ENCODE measurements at places on chromosomes 16 and 17. TPM values are rescaled to one million over a fixed set of nuclear protein-coding genes. Genes with fewer than 3 reads are reported as not detected.

WNT9B gene
- total RNA-seq = not detected

ALOX12 gene
- not detected for total RNA-seq

ALOX12B gene
- not detected for total RNA-seq

RND2 gene
- 0.91 TPM for total RNA-seq

KRTAP9-8 gene
- not detected for total RNA-seq

TLCD2 gene
- total RNA-seq = 4.2 TPM

GCGR gene
- total RNA-seq = not detected

C16orf46 gene
- total RNA-seq = 1.5 TPM

CLEC3A gene
- total RNA-seq = not detected

TM4SF5 gene
- total RNA-seq = not detected

WDR90 gene
- 38.9 TPM for total RNA-seq

PYY gene
- not detected for total RNA-seq

MARVELD3 gene
- not detected for total RNA-seq

DPEP3 gene
- not detected for total RNA-seq

GRCh38 chr17:46759141-46759540 is 59.4 kb downstream of the WNT3 start:
- H3K27me3 ChIP-seq = no peaks in the 10 kb centered on the region
- no peak overlapping the region for H3K27ac ChIP-seq
- H3K36me3 ChIP-seq = peaks cover 27% of the 10 kb centered on the region
- H3K4me1 ChIP-seq = peaks cover 12% of the 10 kb centered on the region
- H3K4me3 ChIP-seq = no peak overlapping the region

GRCh38 chr17:3667366-3668278 is 756 bp downstream of the TAX1BP3 start:
- peak overlapping the region; percentile 89 for H3K4me3 ChIP-seq
- peaks cover 13% of the 10 kb centered on the region for H3K36me3 ChIP-seq
- peaks cover 33% of the 10 kb centered on the region for H3K4me1 ChIP-seq
- H3K27ac ChIP-seq = peak overlapping the region; percentile 94
- DNase-seq = peak; percentile 96
- H3K27me3 ChIP-seq = no peaks in the 10 kb centered on the region

DNA sequence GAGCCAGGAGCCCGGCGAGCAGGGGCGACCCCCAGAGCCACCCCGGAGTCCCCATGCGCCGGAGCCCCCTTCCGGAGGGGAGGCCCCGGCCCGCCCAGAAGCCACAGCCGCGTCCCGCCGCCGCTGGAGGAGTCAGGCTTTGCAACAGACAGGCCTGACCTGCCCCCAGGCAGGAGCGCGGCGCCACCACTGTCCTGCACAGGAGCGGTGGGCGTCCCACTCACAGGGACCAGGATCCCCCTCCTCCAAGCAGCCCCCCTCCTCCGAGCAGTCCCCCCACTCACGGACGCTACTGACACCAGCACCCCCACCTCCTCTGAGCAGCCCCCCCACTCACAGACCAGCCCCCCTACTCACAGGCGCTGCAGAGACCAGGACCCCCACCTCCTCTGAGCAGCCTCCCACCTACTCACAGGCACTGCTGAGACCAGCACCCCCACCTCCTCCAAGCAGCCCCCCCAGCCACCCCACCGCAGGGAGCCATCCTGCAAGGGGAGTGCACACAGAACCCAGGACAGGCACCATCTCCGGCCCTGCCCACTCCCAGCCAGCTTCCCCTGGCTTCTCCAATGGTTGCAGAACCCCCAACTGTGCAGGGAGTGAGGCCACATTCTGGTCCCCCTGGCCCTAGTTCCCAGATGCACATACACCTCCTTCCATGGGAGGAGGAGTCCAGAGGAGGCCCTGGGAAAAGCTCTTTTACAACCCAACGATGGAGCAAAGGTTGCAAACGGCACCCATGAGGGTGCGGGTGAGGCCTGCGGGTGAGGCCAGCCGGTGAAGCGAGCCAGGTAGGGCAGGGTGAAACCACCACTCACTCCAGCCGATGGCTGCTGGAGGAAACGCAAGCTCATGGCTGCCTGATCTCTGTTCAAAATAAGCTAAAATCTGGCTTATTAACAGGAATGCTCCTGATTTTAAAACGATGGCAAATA is 69.9 kb downstream of the ABR start:
- H3K4me3 ChIP-seq = peak overlapping the region; percentile 66
- DNase-seq = no peak
- no peaks in the 10 kb centered on the region for H3K36me3 ChIP-seq
- H3K4me1 ChIP-seq = peaks cover 54% of the 10 kb centered on the region
- H3K27ac ChIP-seq = peak overlapping the region; percentile 99

GRCh38 chr17:77942112-77942988 is 16.2 kb upstream of the TNRC6C start:
- peaks cover 22% of the 10 kb centered on the region for H3K27me3 ChIP-seq
- no peak overlapping the region for H3K27ac ChIP-seq
- H3K4me3 ChIP-seq = no peak overlapping the region
- no peak for DNase-seq

DNA sequence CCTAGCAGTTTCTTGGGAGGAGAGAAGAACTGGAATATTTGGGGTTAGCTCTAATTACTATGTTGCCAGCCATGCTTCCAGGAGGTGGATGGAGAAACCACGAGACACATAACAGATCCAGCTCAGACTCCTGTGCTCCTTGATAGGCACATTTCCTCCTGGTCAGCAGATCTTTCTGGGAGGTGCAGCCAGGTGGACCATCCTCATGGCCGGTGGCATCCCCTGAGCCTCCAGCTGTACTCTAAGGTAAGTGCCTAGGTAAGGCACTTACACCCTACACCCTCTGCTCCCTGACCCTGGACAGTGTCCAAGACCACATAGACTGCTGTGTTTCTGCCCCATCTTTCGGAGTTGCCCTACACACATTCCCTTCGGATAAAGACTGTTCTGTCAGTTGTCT is 27.1 kb upstream of the N4BP1 start:
- H3K27ac ChIP-seq = no peak overlapping the region
- no peaks in the 10 kb centered on the region for H3K4me1 ChIP-seq
- H3K36me3 ChIP-seq = no peaks in the 10 kb centered on the region
- H3K4me3 ChIP-seq = no peak overlapping the region
- peak; percentile 65 for DNase-seq
- peaks cover 24% of the 10 kb centered on the region for H3K27me3 ChIP-seq

- no peak for DNase-seq
- no peaks in the 10 kb centered on the region for H3K36me3 ChIP-seq
- peaks cover 24% of the 10 kb centered on the region for H3K4me1 ChIP-seq
- H3K4me3 ChIP-seq = no peak overlapping the region
- no peak overlapping the region for H3K27ac ChIP-seq
- no peaks in the 10 kb centered on the region for H3K27me3 ChIP-seq
Observed at GRCh38 chr17:73616120-73616872, 27.9 kb downstream of the SDK2 start.

- DNase-seq = no peak
- H3K4me1 ChIP-seq = peaks cover 11% of the 10 kb centered on the region
- H3K36me3 ChIP-seq = peaks cover 4% of the 10 kb centered on the region
Observed at GRCh38 chr16:88698646-88699045, 7.6 kb downstream of the RNF166 start.

- H3K36me3 ChIP-seq = no peaks in the 10 kb centered on the region
- no peak for DNase-seq
- H3K4me1 ChIP-seq = no peaks in the 10 kb centered on the region
Observed at GRCh38 chr16:19486750-19487325, 35.1 kb downstream of the GDE1 start.

DNA sequence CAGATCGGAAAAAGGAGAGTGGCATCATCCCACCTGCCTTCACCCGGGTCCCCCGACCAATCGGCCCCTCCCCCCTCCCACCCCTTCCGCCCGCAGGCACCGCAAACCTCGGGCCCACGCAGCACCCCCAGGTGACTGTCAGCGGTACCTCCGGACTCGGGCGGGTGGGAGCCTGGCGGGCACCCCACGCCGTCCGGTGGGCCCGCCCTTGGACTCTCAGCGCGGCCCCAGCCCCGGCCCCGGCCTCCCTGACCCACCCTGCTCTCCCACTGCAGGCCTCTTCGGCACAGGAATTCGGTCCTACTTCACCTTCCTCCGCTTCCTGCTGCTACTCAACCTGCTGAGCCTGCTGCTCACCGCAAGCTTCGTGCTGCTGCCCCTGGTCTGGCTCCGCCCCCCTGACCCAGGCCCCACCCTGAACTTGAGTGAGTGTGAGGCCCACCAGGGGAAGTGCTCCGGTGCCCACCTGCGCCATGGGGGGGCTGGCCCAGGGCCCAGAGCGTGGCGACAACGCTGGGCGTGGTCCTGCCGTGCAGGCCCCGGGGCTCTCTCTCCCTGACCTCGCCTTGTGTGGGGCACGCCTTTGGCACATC is 1.6 kb downstream of the TMC8 start:
- H3K27me3 ChIP-seq = no peaks in the 10 kb centered on the region
- H3K4me1 ChIP-seq = peaks cover 26% of the 10 kb centered on the region
- no peak for DNase-seq
- H3K27ac ChIP-seq = no peak overlapping the region
- no peaks in the 10 kb centered on the region for H3K36me3 ChIP-seq

Data from osteocyte (in vitro differentiated cells).